ENCODE measurements at places on chromosomes 1 and 21. TPM values are rescaled to one million over a fixed set of nuclear protein-coding genes. Genes with fewer than 3 reads are reported as not detected.

GRCh38 chr1:192660613-192661012 is 24.7 kb downstream of the RGS13 start:
- H3K4me1 ChIP-seq, result no peaks in the 10 kb centered on the region
- no peak overlapping the region for H3K27ac ChIP-seq

The ACP6 gene
- total RNA-seq, result 25.9 TPM

The AHDC1 gene
- total RNA-seq, result 26.5 TPM

DNA sequence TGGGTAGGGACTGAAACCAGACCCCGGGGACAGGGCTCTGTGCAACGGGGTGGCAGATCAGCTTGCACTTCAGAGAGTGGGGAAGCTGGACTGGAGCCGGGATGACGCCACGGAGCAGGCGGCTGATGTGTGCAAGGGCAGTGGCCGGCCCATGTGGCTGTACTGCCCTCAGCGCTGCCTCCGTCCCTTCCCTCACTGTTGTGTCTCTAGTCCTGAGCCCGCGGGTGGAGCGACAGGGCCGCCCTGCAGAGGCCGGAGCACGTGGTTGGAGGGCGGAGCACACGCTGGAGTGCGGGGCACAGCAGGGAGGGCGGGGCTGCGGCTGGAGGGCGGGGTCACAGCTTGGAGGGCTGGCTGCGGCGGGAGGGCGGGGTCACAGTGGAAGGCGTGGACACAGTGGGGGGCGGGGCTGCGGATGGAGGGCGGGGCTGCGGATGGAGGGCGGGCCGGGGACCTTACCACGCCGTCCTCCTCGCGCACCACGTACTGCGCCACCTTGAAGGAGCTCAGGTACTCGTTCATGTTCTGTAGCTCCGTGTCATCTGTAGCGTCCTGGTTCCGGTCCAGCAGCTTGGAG is 52.4 kb downstream of the CHD5 start:
- H3K27me3 ChIP-seq, result peaks cover 16% of the 10 kb centered on the region
- peaks cover 4% of the 10 kb centered on the region for H3K4me1 ChIP-seq
- H3K4me3 ChIP-seq, result no peak overlapping the region
- peak; percentile 92 for DNase-seq
- no peak overlapping the region for H3K27ac ChIP-seq

The B3GALT5 gene
- 1.3 TPM for total RNA-seq

GRCh38 chr1:242081446-242081845 is 82.5 kb upstream of the MAP1LC3C start:
- no peak overlapping the region for H3K4me3 ChIP-seq
- no peaks in the 10 kb centered on the region for H3K27me3 ChIP-seq
- DNase-seq, result no peak
- H3K36me3 ChIP-seq, result no peaks in the 10 kb centered on the region
- H3K27ac ChIP-seq, result no peak overlapping the region

DNA sequence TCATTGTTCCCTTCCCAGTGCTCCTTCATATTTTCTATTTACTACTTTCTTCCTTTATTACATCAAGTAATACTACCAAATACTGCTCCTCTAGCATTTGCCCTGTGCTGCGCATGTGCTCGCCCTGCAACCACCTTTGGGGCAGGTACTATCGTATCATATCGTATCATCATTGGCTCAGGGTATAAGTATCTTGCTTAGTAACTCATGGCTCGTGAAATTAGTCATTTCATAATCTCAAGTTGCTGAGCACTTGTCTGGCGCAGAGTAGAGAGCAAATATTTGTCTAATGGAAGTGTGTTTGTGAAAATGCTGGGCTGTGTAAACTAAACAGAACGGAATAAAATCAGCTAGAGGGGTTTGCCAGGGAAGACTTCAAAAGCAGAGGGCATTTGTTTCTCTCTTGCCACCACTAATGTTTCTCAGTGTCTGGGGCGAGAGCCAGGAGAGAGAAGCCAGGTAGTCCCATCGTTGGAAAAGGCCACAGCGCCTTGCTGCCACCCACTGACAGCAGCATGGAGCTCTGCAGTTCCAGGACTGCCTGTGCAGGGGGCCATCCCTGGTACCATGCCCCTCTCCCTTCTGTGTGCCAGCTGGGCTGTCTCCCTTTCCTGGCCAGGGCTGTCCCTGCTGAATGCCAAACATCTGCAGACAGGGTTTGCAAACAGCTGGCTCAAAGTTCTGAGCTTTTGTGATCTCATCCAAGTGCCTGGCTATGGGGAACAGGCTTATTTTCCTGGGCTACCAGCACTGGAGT is 20.0 kb upstream of the CPT2 start:
- H3K27me3 ChIP-seq, result no peaks in the 10 kb centered on the region
- H3K4me1 ChIP-seq, result peaks cover 7% of the 10 kb centered on the region
- H3K27ac ChIP-seq, result no peak overlapping the region
- no peak for DNase-seq
- no peaks in the 10 kb centered on the region for H3K36me3 ChIP-seq

The CENPF gene
- 213 TPM for total RNA-seq

DNA sequence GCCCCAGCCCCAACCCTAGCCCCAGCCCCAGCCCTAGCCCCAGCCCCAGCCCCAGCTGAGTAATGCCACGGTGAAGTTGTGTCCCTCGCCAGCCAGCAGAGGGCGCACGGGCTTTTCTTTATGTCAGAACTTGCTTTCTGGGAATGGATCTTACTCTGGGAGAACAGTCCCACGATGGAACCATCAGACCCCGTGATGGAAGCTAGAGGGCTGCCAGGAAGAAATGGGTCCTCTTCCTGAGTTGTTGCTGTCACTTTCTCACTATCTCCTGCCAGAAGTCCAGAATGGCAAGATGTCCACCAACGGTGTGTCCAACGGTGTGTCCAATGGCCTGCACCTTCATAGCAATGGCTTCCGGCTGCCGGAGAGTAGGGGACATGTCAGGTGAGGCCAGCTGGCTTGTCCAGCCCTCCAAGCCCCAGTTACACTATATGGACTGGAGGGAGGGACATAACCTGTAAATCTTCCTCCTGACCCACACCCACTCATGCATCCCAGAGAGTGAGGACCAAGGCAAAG is 25.1 kb upstream of the TMEM222 start:
- no peaks in the 10 kb centered on the region for H3K27me3 ChIP-seq
- no peaks in the 10 kb centered on the region for H3K36me3 ChIP-seq
- H3K27ac ChIP-seq, result no peak overlapping the region
- H3K4me3 ChIP-seq, result no peak overlapping the region

DNA sequence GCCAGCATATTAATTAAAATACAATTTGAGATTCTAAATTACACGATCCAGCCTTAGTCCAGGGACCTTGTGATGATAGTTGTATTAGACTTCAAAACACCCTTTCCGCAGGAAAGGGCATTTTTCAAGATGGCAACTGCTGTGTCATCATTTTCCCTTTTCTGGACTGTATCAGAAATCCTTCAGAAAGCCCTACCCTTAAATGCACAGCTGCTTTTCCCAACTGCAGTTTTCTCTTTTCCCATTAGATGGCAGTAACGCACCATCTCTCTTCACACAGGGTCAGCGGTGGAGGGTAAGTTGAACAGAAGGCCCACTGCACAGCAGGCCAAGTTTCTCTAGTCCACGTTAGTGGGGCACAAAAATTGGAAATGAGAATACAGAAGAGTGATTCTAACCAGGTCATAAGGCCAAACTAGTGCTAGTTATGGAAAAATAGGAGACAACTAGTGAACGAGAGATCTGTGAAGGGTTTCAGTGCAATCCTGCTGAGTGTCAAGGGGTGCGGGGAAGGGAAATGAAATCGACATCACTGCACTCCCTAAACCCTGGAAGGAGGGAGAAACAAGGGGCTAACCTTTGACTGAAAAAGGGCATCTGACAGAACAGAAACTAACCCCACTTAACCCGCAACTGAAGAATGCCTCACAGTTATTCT is 22.1 kb upstream of the TDRD10 start:
- DNase-seq, result peak; percentile 72
- no peak overlapping the region for H3K27ac ChIP-seq

GRCh38 chr1:194028002-194028401 is 841.6 kb upstream of the B3GALT2 start:
- no peaks in the 10 kb centered on the region for H3K4me1 ChIP-seq
- DNase-seq, result no peak
- H3K27me3 ChIP-seq, result no peaks in the 10 kb centered on the region
- H3K27ac ChIP-seq, result no peak overlapping the region
- H3K36me3 ChIP-seq, result no peaks in the 10 kb centered on the region

GRCh38 chr1:181079382-181079781 is 9.1 kb upstream of the IER5 start:
- H3K4me3 ChIP-seq, result no peak overlapping the region
- no peaks in the 10 kb centered on the region for H3K36me3 ChIP-seq
- DNase-seq, result no peak
- no peaks in the 10 kb centered on the region for H3K27me3 ChIP-seq
- no peak overlapping the region for H3K27ac ChIP-seq

- DNase-seq, result peak; percentile 87
- H3K4me1 ChIP-seq, result peaks cover 12% of the 10 kb centered on the region
- H3K4me3 ChIP-seq, result no peak overlapping the region
- H3K27me3 ChIP-seq, result no peaks in the 10 kb centered on the region
- H3K36me3 ChIP-seq, result no peaks in the 10 kb centered on the region
Observed at GRCh38 chr1:204941421-204942338, 71.0 kb downstream of the NFASC start.

The SPAG17 gene
- total RNA-seq, result 0.90 TPM

The GOLT1A gene
- total RNA-seq, result 1.2 TPM

- no peak for DNase-seq
- H3K27me3 ChIP-seq, result no peaks in the 10 kb centered on the region
- H3K27ac ChIP-seq, result no peak overlapping the region
- no peaks in the 10 kb centered on the region for H3K36me3 ChIP-seq
- H3K4me3 ChIP-seq, result no peak overlapping the region
Observed at GRCh38 chr1:7505771-7506453, 265.2 kb upstream of the VAMP3 start.

- DNase-seq, result no peak
- peaks cover 18% of the 10 kb centered on the region for H3K4me1 ChIP-seq
- H3K4me3 ChIP-seq, result no peak overlapping the region
- no peaks in the 10 kb centered on the region for H3K36me3 ChIP-seq
Observed at GRCh38 chr1:29687166-29687565, 450.8 kb downstream of the PTPRU start.

GRCh38 chr1:7745783-7746182 is 25.3 kb upstream of the VAMP3 start:
- no peak overlapping the region for H3K27ac ChIP-seq
- H3K4me3 ChIP-seq, result no peak overlapping the region
- DNase-seq, result no peak

- no peaks in the 10 kb centered on the region for H3K4me1 ChIP-seq
- peaks cover 10% of the 10 kb centered on the region for H3K36me3 ChIP-seq
- no peak overlapping the region for H3K4me3 ChIP-seq
- H3K27me3 ChIP-seq, result no peaks in the 10 kb centered on the region
Observed at GRCh38 chr1:20830378-20830777, 43.3 kb upstream of the HP1BP3 start.

- H3K4me3 ChIP-seq, result no peak overlapping the region
- no peaks in the 10 kb centered on the region for H3K27me3 ChIP-seq
- H3K4me1 ChIP-seq, result no peaks in the 10 kb centered on the region
- H3K27ac ChIP-seq, result no peak overlapping the region
Observed at GRCh38 chr1:246275036-246275435, 232.0 kb downstream of the SMYD3 start.

GRCh38 chr21:46253610-46254124 is 25.1 kb upstream of the LSS start:
- H3K27me3 ChIP-seq, result no peaks in the 10 kb centered on the region
- H3K36me3 ChIP-seq, result peaks cover 12% of the 10 kb centered on the region
- no peak overlapping the region for H3K4me3 ChIP-seq
- H3K4me1 ChIP-seq, result no peaks in the 10 kb centered on the region

DNA sequence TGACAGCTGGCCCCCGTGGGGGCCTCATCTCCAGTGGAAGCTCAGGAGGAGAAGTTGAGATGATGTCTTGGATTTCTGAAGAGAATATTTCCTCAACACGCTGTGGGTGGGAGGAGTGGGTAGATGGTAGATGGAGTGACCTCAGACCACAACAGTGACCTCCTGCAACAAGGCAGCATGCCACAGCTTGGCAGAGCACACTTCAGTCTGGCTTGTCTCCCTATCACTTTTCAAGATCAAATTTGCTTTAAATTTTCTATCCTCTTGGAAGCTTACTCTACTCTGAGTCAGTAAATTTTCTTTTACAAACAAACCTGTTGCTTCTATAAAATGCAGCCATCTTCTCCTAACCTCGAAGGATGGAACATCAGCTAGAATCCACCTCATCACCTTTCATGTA is 59.7 kb downstream of the NTPCR start:
- peaks cover 6% of the 10 kb centered on the region for H3K4me1 ChIP-seq
- H3K36me3 ChIP-seq, result no peaks in the 10 kb centered on the region
- no peak overlapping the region for H3K4me3 ChIP-seq
- no peak overlapping the region for H3K27ac ChIP-seq

GRCh38 chr1:81375884-81376548 is 424.7 kb upstream of the ADGRL2 start:
- H3K27me3 ChIP-seq, result no peaks in the 10 kb centered on the region
- no peak overlapping the region for H3K4me3 ChIP-seq
- no peaks in the 10 kb centered on the region for H3K36me3 ChIP-seq
- DNase-seq, result no peak
- H3K4me1 ChIP-seq, result no peaks in the 10 kb centered on the region

The KCNJ15 gene
- total RNA-seq, result not detected

GRCh38 chr1:1419813-1420653 is 1.0 kb downstream of the ANKRD65 start:
- peak; percentile 55 for DNase-seq
- H3K27ac ChIP-seq, result no peak overlapping the region

The KRTAP19-1 gene
- not detected for total RNA-seq

- peaks cover 50% of the 10 kb centered on the region for H3K4me1 ChIP-seq
- H3K27me3 ChIP-seq, result no peaks in the 10 kb centered on the region
- DNase-seq, result no peak
- peak overlapping the region; percentile 87 for H3K27ac ChIP-seq
- H3K36me3 ChIP-seq, result no peaks in the 10 kb centered on the region
Observed at GRCh38 chr1:8702472-8702849, 115.0 kb downstream of the RERE start.

The TIE1 gene
- 0.21 TPM for total RNA-seq

DNA sequence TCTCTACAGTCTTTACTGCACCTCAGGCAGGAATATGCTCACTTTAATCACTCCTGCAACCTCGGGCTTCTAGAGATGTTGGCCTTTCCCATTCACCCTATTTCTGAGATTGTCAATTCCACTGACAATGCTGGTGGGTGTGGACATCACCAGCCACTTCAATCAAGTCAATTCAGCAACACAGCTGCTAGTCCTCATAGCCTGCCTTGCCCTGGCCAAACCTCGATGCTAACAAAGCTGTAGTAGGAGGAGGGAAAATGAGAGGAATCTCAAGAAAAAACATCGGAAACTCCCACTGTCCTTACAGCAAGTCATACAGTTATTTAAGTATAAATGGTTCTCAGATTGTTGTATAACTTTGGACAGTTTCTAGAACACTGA is 155.0 kb downstream of the KCNH1 start:
- no peaks in the 10 kb centered on the region for H3K4me1 ChIP-seq
- H3K4me3 ChIP-seq, result no peak overlapping the region
- no peaks in the 10 kb centered on the region for H3K27me3 ChIP-seq
- no peak overlapping the region for H3K27ac ChIP-seq

GRCh38 chr1:29592731-29593130 is 356.4 kb downstream of the PTPRU start:
- H3K4me3 ChIP-seq, result no peak overlapping the region
- no peaks in the 10 kb centered on the region for H3K36me3 ChIP-seq

The GPATCH4 gene
- total RNA-seq, result 18.6 TPM

DNA sequence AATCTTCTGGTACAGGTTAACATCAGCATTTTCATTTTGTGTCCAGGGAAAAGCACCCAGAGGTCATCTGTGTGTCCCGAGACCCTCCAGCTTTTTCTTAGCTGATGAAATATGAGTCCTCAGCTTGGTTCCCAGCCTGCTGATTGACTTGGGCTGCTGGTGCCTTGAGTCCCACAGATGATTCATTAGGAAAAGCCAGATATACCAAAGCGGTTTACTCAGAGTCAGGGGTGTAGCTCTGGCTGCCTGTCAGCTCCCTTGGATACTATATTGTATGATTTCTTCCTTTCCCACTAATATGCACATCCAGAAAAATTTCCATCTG is 43.7 kb upstream of the MAB21L3 start:
- H3K36me3 ChIP-seq, result no peaks in the 10 kb centered on the region
- no peaks in the 10 kb centered on the region for H3K4me1 ChIP-seq
- H3K4me3 ChIP-seq, result no peak overlapping the region
